Stimulated activated CD4-positive, alpha-beta T cell treated with anti-CD3 and anti-CD28 coated beads, Interleukin-1b, Interleukin-23, amount 100 ng/mL, for 1 hour (primary cell): ENCODE measurements at places on chromosomes 7 and 10.

DNA sequence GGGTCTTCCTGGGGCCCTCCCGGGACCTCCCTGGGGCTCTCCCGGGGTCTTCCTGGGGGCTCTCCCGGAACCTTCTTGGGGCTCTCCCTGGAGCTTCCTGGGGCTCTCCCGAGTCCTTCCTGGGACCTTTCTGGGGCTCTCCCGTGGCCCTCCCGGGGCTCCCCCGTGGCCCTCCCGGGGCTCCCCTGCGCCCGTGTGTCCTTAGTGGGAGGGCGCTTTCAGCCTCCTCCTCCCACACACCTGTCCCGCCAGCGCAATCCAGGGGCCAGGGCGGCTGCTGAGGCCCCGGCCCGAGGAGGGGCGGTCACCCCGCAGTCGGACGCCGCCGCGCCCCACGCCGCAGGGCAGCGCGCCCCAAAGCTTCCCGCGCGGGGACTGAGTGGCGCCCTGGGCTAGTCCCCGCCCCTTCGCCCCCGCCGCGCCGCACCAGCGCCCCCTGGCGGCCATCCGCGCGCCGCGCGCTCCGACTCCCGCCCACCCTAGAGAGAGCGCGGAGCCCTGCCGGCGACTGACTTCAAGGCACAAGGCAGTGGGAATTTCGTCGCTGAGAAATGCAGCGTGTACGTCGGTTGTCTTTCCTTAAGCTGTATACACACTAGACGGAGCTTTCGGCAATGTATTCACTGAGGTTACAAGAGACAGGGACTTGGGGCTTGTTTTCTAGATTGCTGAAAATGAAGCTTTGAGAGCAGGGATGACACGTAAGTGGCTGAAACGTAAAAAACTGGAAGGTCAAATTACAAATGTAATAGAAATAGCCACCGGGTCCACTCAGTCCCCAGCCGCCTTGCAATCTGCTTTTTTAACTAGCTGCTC, 47.1 kb downstream of the INSIG1 start:
- peak; percentile 82 for DNase-seq

DNA sequence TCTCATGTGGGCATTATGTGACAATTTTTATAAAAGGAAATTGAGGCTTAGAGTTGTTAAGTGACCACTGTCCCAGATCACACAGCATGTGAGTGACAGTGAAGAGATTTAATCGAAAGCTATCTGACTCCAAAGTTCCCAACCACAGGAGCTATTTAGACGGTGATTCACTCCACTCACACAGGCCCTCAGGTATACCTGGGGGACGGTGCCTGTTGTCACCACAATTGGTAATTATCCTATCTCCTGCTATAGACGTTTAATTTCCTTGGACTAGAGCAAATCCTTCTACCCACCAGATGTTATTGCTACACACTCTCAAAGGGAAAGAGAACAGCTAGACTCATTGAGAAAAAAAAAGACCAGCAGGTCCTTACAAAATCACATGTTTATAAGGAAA, 145.5 kb downstream of the KLF6 start:
- DNase-seq, result no peak

DNA sequence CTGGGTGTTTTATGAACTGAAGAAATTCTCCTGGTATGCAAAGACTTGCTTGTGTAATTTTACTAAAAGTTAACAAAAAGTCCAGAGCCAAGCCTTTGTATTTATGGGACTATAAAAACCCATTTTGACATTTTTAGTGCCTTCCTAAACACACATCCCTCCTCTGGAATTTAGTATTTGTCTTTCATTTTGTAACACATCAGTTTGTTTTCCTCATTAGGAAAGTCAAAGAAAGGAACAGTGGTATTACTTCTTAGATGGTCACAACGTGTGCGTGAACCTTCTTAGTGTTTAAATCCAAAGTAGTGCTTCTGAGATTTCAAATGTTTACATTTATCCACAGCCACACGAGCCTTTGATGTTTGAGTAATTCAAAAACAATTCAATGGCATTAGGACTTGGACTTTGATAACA, 103.2 kb upstream of the TMEM106B start:
- no peak for DNase-seq

- DNase-seq, result no peak
These were observed 667.1 kb upstream of the LRRTM3 start for GRCh38 chr10:66258693-66259092.

- DNase-seq, result no peak
These were observed 108.9 kb downstream of the UPF2 start for GRCh38 chr10:11933577-11934223.

GRCh38 chr7:12635830-12636229, 51.6 kb upstream of the ARL4A start:
- no peak for DNase-seq

DNA sequence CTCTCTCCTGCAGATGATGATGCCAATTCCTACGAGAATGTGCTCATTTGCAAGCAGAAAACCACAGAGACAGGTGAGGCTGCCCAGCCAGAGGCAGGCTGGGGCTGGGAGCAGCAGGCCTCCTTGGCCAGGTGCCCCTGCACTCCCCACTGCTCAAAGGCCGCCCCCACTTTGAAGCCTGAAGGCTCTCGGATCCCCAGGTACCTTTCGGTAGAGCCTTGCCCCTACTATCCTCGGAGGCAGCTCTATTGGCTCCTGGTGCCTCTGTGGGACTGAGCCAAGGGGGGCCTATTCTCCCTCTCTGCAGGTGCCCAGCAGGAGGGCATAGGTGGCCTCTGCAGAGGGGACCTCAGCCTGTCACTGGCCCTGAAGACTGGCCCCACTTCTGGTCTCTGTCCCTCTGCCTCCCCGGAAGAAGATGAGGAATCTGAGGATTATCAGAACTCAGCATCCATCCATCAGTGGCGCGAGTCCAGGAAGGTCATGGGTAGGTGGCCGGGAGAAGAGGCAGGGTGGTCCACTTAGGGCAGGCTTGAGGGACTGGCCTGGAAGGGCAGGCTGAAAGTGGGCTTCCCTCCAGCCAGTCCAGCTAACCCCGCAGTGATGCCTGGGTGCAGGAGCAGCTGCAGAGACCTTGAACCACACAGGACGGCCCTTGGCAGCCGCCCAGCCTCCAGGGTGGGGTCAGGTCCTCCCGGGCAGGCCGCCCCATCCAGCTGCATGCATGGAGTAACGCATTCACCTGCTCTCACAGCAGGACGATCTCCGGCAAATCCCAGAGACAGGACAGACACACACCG, 14.1 kb downstream of the LAT2 start:
- DNase-seq, result no peak

DNA sequence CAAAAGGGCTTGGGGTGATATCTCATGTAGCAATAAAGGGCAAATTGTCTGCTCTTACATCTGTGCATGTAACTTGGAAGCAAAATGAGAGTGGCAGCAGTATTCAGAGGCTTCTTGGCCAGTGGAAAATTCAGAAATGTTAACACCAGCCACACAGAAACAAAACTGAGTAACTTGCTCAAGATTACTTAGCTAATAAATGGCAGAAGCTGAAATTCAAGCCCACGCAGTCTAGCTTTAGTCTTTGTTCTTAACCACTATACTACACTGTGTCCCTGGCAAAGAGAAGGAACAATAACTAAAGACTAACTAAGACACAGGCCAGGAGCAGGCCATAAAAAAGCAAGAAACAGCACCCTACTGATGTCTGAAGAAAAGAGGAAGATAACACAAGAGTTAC, 185.9 kb upstream of the ASAH2 start:
- DNase-seq, result no peak

- DNase-seq, result no peak
These were observed 253.1 kb downstream of the FZD1 start for GRCh38 chr7:91517201-91517785.

DNA sequence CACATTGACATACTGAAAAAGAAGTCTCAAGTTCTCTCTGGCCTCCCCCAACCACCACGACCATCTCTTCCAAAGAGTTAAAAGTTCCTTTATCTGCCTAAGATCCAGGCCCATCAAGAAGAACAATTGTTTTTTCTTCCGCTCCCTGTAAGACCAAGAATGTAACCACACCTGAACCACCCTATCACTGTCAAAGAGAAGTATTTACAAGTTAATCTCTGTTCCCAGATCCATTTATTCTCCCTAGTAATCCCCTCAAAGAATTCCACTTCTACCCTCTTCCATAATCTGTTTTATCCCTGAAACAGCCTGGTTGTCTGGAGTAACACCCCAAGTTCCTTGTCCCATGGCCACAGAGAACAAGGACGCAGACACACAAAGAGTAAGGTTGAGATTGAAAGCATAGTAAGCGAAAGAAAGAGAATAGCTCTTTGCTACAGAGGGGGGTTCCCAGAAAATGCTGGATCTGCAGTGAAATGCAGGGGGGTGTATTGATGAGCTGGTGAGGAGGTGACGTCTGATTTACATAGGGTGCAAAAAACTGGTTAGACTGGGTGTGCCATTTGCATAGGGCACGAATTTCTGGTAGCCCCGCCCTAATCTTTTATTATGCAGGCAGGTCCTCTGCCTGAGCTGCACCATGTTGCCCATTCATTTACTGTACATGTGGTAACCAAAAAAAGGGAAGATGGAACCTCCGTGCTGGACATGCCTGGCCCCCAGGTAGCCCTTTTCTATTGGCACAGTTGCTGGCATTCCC, 122.0 kb downstream of the SKIDA1 start:
- DNase-seq, result no peak

DNA sequence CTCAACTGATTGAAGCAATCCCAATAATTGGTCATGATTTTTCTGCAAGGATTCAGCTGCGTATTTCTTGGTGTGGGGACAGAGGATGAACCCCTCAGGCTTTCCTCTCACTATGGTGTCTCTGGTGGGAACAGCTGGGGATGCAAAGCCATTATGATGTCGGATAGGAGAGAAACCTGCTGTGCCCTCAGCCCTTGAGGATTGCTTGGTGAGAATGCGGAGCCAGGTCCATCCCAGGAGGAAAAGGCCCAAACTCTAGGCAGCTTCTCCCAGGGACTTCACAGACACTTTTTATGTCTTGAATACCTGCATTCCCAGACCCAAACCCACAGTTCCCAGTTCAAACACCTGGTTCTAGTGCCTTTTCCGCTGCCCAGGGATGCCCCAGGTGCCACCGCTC, 302.0 kb downstream of the WDR37 start:
- DNase-seq, result no peak

DNA sequence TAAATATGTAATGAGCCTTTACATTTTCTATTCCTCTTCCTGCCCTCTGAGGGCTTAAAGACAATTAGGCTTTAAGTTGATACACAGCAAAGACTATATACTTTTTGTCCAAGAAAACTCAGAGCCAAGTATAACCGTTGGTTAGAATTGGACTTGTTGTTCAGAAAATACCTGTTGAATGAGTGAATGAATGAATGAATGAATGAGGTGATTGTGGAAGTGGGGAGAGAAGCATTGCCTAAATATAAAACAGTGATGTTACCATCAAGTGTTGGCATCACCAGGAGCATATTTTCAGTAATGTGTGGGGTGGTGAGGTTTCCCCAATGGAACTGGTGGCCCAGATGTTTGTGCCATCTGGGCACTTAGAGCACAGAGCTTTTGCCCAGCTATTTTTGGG, 106.9 kb downstream of the AOAH start:
- DNase-seq, result no peak

GRCh38 chr10:114616516-114616915, 41.6 kb downstream of the ABLIM1 start:
- no peak for DNase-seq

DNA sequence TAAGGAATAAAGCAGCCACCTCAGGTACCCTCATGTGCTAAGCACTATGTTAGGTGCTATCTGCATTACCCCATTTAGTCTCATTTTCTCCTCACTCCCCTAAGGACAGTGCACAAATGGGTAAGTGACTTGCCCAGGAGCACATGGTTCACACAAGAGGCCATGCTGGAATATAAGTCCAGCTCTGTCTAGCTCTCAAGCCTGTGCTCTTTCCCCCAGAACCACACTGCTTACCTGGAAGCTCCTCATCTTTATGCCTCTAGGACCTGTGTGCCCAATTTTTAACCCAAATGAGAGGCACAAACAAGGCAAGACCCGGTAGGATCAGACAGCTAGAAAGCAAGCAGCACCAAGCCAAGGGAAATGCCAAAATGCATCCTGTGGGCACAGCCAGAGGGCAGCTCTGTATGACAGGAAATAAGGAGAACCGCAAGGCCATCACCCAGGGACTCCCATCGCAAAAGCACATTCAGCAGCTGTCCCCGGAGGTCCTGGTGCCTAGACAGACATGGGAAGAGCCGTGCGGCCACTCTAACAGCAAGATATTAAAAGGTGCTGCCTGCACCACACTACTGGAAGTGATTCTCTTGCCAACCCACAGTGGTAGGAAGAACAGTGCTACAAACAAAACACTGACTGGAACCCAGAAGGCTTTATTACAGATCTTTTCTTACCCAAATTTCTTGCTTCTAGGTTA, 88.1 kb downstream of the GSAP start:
- DNase-seq, result no peak

- no peak for DNase-seq
These were observed 32.3 kb upstream of the KCNMA1 start for GRCh38 chr10:77669892-77670291.

DNA sequence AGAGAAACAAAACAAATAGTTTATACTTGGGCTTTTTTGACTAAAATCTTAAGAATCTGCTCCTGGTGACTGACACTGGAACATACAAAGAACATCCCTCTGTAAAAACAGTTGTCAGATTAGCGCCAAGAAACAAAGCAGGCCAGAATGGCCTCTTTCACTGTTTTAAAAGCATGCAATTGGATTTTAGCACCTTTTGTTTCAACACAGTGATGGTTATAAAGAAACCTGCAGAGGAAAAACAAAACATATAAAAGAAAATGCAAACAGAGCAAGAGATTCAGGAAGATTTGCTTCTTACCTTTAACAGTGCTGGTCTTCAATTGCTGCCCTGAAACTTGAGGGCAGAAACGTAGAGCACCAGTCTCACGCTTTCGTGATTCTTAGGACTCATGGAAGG, 652.2 kb upstream of the KCND2 start:
- DNase-seq, result no peak

DNA sequence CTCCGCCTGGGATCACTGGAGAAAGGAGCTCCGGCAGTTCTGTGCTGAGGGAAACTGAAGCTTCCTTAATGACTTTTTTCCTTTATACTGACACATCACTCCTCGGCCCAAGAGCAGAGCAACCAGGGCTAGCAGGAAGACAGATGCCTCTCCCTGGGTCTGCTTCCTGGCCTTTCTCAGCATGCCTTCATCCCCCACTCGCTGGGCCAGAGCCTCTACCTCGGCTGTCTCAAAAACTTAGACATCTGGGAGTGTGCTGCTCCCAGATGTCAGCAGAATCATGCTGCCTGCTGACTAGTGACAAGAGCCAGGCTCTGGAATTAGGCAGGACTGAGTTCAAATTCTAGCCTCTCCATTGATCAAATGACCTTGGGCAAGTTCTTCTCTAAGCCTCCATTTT, 24.4 kb upstream of the LRRC4 start:
- DNase-seq, result no peak

GRCh38 chr10:43091846-43092245, 15.0 kb downstream of the RET start:
- DNase-seq, result no peak

GRCh38 chr10:49600781-49601400, 9.2 kb upstream of the SLC18A3 start:
- DNase-seq, result no peak

DNA sequence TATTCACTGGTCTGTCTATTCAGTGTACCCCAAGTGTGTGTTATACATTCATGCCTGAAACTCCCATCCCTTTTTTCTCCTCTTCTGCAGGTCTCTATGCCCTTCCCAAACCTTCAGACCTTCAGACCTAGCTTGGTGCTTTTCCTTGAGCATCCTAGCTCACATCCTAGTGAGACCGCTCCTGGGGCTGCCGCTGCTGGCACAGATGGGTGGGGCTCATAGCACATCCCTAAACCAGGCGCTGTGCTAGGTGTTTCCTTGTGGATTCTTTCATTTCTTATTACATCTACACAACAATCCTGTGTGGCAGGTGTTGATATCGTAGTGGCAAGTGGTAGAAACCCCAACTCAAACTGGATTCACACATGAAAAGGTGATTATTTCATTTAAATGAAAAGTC, 43.2 kb downstream of the PRR15 start:
- no peak for DNase-seq
